Endothelial cell of umbilical vein (primary cell): ENCODE measurements at places on chromosomes 7 and 10. TPM values are rescaled to one million over a fixed set of nuclear protein-coding genes. Genes with fewer than 3 reads are reported as not detected.
A peak's percentile ranks its signal among the peaks of the same experiment; 100 is the strongest.

DNA sequence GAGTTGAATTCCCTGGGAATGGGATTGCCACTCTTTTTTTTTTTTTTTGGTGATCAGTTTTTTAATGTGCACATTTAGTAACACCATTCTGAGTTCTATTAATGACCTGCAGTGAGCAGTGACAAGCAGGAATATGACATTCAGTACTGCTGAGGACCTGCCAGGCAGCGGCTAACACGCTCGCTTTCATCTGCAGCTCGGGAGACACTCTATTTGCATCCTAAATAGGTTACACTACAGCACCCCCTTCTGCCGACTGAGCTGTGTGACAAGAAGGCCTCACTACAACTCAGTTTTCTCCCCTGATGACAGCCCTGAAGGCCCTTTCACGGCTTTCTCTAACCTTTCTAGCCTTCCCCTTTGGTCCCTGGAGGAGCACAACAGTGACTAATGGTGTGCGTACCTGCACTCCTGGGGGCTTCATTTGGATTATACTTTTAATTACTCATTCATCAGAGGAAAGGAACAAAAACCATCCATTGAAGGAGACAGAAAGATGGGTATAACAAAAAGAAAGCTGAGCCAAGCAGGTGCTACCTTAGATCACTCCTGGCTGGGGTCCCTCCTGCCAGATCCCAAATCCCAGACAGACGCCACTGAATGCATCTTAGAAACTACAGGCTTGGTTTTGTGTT, 872.4 kb downstream of the LRMDA start:
- DNase-seq: peak; percentile 67
- no peak overlapping the region for H3K4me3 ChIP-seq
- H3K36me3 ChIP-seq: no peaks in the 10 kb centered on the region
- H3K27ac ChIP-seq: no peak overlapping the region
- H3K27me3 ChIP-seq: no peaks in the 10 kb centered on the region
- no peaks in the 10 kb centered on the region for H3K4me1 ChIP-seq

DNA sequence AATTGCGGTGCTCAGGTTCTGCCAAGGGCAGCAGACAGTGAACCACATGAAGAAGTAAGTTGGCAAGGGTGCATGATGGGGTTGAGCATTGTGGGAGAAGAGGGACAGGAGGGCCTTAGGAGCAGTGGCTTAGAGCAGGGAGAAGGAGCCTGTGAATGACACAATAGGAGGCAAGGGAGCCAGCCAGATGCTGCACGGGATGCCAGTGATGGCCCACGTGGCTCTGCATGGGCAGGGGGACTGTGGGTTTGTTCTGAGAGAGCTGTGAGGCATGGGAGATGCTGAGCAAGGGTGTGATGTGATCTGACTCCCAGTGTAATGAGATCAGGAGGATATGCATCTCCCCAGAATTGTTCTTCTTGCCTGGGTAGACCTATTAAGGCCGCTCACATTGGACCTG, 60.9 kb downstream of the C10orf90 start:
- no peaks in the 10 kb centered on the region for H3K36me3 ChIP-seq
- no peaks in the 10 kb centered on the region for H3K4me1 ChIP-seq
- no peaks in the 10 kb centered on the region for H3K27me3 ChIP-seq
- DNase-seq: no peak
- no peak overlapping the region for H3K4me3 ChIP-seq

DNA sequence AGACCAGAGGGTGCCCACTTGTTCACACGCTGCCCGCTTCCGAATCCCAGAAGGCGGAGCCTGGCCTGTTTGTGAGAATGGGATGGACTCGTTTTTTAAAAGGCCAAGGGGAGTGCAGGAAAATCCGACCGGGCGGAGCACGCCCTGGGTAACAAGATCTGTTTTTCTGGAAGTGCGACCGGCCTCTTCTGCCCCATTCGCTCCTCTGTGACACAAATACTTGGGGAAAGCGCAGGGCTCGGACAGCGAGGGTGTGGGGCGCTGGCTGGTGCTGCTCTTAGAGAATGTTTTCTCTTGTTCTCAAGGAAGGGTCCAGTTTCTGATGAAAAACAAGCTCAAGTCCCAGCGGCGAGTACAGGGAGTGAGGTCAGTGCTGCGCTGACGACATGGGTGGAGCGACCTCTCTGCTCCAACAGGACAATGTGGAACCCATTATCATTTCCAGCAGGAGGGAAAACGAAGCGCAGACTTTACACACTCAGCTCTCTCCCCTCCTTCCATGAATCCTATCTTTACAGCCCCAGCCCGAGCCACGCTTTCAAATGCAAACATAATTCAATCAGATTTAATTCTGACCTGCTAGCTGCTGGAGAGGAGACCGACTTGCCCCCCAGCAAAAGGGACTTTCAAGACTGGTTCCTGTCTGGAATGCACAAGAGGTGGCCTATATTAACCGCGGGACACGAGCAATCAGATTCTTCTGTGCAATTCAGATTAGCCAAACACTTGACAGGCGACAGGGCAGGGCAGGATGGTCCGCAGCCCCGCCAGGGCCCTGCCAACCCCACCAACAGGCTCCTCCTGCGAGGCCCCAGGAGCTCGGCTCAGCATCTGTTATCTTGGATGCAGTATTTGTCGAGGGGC, 1.1 kb downstream of the RADIL start:
- no peak overlapping the region for H3K27ac ChIP-seq
- no peaks in the 10 kb centered on the region for H3K27me3 ChIP-seq
- H3K4me3 ChIP-seq: peak overlapping the region; percentile 9

GRCh38 chr7:147199868-147200267, 1083.3 kb downstream of the CNTNAP2 start:
- H3K27me3 ChIP-seq: no peaks in the 10 kb centered on the region
- no peaks in the 10 kb centered on the region for H3K4me1 ChIP-seq
- no peak overlapping the region for H3K4me3 ChIP-seq
- no peaks in the 10 kb centered on the region for H3K36me3 ChIP-seq
- no peak overlapping the region for H3K27ac ChIP-seq
- DNase-seq: no peak

DNA sequence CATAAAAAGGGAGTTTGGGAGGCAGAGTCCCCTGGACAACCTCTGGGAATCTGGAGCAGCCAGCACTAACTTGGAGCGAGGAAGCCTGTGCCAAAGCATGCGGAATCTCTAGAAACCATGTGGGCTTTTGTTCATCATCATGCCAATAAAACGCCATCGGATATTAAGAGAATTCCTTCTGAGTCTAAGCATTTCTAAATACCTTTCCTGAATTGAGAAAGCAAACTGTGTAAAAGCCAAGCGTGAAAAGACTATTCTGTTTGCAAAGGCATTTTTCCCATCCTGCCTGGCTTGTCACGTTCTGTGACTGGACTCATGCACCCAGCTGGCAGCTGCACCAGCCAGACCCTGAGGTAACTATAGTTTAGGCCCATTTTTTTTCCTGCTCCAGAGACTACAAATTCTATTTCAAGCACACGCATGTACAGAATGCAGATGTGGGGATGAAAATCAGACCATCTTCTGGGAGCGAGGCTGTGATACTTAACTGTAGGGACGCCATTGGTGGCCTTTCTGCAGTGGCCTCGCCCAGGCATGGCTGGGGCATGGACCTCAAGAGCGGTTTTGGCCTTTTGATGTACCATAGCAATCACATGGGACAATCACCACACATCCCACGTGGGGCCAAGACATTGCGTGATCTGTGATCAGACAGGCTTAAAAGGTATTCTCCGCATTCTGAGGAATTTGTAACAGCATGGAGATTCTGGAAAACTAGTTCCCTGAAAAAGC, 218.9 kb downstream of the KIAA1217 start:
- H3K27ac ChIP-seq: no peak overlapping the region
- H3K36me3 ChIP-seq: no peaks in the 10 kb centered on the region
- H3K27me3 ChIP-seq: no peaks in the 10 kb centered on the region
- no peak overlapping the region for H3K4me3 ChIP-seq
- no peak for DNase-seq

DNA sequence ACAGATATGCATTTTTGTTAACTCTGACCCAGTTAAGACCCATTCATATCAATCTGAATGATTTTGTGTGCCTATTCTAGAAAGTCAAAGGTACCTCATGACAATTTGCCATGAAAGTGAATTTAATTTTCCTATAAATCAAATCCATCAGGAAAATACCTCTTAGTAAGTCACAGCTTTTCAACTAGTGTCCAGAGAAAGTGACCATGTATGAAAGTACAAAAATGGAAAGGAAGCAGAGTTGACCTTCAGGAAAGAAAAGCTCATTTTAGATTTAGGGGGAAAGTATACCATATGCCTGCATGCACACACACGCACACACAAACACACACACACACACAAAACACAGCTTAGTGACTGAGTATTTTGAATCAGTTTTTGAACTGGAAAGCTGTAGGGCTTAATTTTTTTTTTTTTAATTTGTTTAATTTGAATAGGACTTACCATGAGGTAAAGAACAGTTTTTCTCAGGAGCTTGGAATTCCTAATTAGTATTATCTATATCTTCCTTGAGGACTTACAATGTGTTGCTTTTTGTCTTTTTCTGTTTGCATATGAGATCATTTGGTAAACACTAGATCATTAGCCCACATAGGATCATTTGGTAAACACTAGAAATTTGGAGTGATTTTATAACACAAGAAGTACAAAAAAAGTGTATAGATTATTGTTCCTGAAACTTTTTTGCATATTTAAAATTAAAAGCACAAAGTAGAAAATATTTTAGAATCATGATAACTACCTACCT, 61.6 kb downstream of the ZNF277 start:
- H3K4me3 ChIP-seq: no peak overlapping the region
- no peak for DNase-seq
- no peaks in the 10 kb centered on the region for H3K36me3 ChIP-seq
- H3K4me1 ChIP-seq: no peaks in the 10 kb centered on the region

- H3K27me3 ChIP-seq: no peaks in the 10 kb centered on the region
- no peak overlapping the region for H3K4me3 ChIP-seq
- H3K36me3 ChIP-seq: no peaks in the 10 kb centered on the region
- no peak for DNase-seq
- H3K4me1 ChIP-seq: peaks cover 16% of the 10 kb centered on the region
- H3K27ac ChIP-seq: no peak overlapping the region
These were observed 129.3 kb upstream of the BET1 start for GRCh38 chr7:94133460-94133859.

DNA sequence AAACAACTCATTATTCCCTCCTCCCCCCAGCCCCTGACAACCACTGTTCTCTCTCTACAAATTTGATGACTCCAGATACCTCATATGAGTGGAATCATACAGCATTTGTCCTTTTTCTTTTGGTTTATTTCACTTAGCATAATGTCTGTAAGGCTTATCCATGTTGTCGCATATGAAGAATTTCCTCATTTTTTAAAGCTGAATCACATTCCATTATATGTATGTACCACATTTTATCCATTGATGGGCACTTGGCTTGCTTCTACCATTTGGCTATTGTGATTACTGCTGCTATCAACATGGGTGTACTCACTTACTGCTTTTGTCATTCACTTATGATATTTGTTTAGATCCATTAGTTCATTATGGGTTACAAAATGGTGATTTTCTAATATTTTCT, 112.8 kb downstream of the BUB3 start:
- H3K36me3 ChIP-seq: no peaks in the 10 kb centered on the region
- H3K4me1 ChIP-seq: no peaks in the 10 kb centered on the region
- no peaks in the 10 kb centered on the region for H3K27me3 ChIP-seq
- no peak overlapping the region for H3K27ac ChIP-seq

DNA sequence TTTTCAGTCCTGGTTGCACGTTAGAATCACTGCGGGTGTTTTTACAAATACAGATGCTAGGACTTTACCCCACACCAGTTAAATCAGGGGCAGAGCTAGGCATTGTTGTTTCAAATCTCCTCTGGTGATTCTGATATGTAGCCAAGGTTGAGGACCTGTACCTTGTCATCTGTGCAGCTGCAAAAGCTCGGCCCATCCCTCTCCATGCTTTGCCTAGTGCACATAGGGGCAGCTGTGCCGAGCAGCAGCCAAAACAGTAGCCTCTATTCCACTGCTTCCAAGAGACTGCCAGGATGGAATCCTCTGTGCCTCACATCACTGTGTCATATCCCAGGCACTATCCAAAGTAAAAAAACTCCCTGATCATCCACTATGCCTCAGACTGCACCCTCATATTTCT, 181.3 kb downstream of the CDK14 start:
- H3K36me3 ChIP-seq: no peaks in the 10 kb centered on the region
- no peak overlapping the region for H3K27ac ChIP-seq
- no peaks in the 10 kb centered on the region for H3K27me3 ChIP-seq
- no peak overlapping the region for H3K4me3 ChIP-seq
- DNase-seq: no peak
- H3K4me1 ChIP-seq: no peaks in the 10 kb centered on the region

GRCh38 chr7:158856883-158857668, 718 bp downstream of the DYNC2I1 start:
- peaks cover 12% of the 10 kb centered on the region for H3K4me1 ChIP-seq
- no peaks in the 10 kb centered on the region for H3K36me3 ChIP-seq
- peak; percentile 19 for DNase-seq
- H3K27me3 ChIP-seq: no peaks in the 10 kb centered on the region

- DNase-seq: no peak
- no peaks in the 10 kb centered on the region for H3K4me1 ChIP-seq
- H3K4me3 ChIP-seq: no peak overlapping the region
- H3K27me3 ChIP-seq: no peaks in the 10 kb centered on the region
These were observed 360.2 kb upstream of the NRG3 start for GRCh38 chr10:81514811-81515210.

DNA sequence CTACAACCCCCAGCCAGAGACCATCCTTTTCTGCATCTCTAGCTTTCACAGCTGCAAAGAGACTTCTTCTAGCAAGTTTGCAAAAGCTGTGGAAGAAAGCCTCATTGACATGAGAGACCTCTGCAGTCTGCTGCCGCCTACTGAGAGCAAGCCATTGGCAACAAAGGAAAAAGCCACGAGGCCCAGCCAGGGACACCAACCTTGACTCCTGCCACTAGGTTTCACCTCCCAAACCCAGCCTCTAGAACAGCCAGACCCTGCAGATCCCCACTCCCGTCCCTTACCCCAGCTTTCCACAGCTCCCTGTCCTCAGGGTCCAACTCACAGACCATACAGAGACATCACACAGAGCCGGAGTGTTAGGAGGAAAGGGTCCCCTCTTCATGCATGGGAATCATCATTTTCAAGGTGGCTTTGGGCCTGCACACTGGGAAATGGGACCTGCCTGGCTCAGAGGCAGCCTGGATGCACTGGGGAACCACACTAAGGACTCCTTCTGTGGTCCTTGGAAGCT, 14.6 kb upstream of the C10orf53 start:
- DNase-seq: no peak
- H3K4me3 ChIP-seq: no peak overlapping the region
- H3K36me3 ChIP-seq: no peaks in the 10 kb centered on the region
- no peak overlapping the region for H3K27ac ChIP-seq
- H3K27me3 ChIP-seq: peaks cover 2% of the 10 kb centered on the region
- H3K4me1 ChIP-seq: no peaks in the 10 kb centered on the region

DNA sequence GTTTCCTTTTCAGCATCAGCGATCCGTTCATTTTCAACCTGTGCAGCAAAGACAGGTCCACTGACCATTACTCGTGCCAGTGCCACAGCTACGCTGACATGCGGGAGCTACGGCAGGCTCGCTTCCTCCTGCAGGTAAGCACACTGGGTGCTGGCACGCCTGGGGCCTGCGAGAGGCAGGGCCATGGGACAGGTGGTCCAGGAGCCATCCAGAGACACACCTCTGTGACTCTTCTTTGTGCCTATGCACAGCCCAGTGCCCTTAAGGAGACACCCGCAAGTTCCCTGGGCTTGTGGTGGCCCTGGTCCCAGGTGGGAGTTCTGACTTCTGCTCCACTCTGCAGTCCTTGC, 42.2 kb downstream of the LRRC18 start:
- no peak for DNase-seq
- H3K4me1 ChIP-seq: no peaks in the 10 kb centered on the region
- no peak overlapping the region for H3K4me3 ChIP-seq
- peaks cover 4% of the 10 kb centered on the region for H3K27me3 ChIP-seq

Gene PRPS1L1
- not detected in 2 replicates for total RNA-seq

Gene FXYD4
- total RNA-seq: not detected in 2 replicates

Gene SFRP5
- total RNA-seq: not detected in 2 replicates

Gene NAT16
- not detected in 2 replicates for total RNA-seq

Gene GPNMB
- total RNA-seq: 0.33 and 0.35 TPM in 2 replicates

Gene TAS2R3
- 1.3 and 2.0 TPM in 2 replicates for total RNA-seq
